ENCODE measurements at places on chromosomes 4 and X. TPM values are rescaled to one million over a fixed set of nuclear protein-coding genes. Genes with fewer than 3 reads are reported as not detected.

DNA sequence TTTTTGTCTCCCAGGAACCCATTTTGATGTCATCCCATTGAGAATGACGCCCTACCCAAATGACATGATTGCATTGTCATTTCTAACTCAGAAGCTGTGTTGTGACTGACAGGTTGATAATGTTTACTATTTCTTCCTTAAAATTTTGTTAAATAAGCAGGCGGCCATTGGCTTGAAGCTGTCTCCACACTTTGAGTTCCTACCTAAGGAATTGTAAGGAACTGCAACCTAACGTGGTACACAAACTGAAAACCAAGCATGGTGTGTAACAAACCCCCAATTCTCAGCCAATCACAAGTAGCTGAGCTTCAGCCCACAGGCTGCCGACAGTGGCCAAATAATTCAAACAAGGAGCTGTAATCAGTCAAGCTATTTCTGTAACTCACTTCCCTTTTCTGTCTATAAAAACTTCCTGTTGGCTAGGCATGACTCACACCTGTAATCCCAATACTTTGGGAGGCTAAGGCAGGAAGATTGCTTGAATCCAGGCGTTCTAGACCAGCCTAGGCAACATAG, 2.9 kb upstream of the MND1 start:
- DNase-seq: peak; percentile 67
- peaks cover 2% of the 10 kb centered on the region for H3K4me1 ChIP-seq
- no peak overlapping the region for H3K4me3 ChIP-seq

GRCh38 chrX:20309806-20310205, 43.1 kb upstream of the RPS6KA3 start:
- DNase-seq: peak; percentile 47
- H3K4me1 ChIP-seq: no peaks in the 10 kb centered on the region
- no peak overlapping the region for H3K4me3 ChIP-seq
- H3K27ac ChIP-seq: no peak overlapping the region

GRCh38 chr4:184748251-184748652, 14.4 kb upstream of the CENPU start:
- H3K27me3 ChIP-seq: no peaks in the 10 kb centered on the region
- H3K36me3 ChIP-seq: no peaks in the 10 kb centered on the region
- H3K4me3 ChIP-seq: no peak overlapping the region
- no peak overlapping the region for H3K27ac ChIP-seq

The NAP1L3 gene
- 1.3 TPM for total RNA-seq

The STATH gene
- not detected for total RNA-seq

The ADH1B gene
- 364 TPM for total RNA-seq

All from fibroblast of lung (primary cell).